ENCODE measurements at places on chromosomes 3 and 15.

GRCh38 chr15:38554354-38554753, 10.3 kb downstream of the RASGRP1 start:
- no peak overlapping the region for H3K27ac ChIP-seq
- H3K4me1 ChIP-seq: peaks cover 3% of the 10 kb centered on the region
- no peaks in the 10 kb centered on the region for H3K36me3 ChIP-seq
- no peaks in the 10 kb centered on the region for H3K27me3 ChIP-seq

GRCh38 chr15:74977599-74977998, 17.8 kb upstream of the SCAMP5 start:
- H3K36me3 ChIP-seq: no peaks in the 10 kb centered on the region
- no peak overlapping the region for H3K27ac ChIP-seq
- no peak for DNase-seq
- no peaks in the 10 kb centered on the region for H3K4me1 ChIP-seq
- H3K4me3 ChIP-seq: no peak overlapping the region

GRCh38 chr3:132509506-132509905, 87.6 kb upstream of the ACKR4 start:
- no peak overlapping the region for H3K27ac ChIP-seq
- no peaks in the 10 kb centered on the region for H3K27me3 ChIP-seq
- H3K4me3 ChIP-seq: no peak overlapping the region
- no peaks in the 10 kb centered on the region for H3K4me1 ChIP-seq
- peaks cover 2% of the 10 kb centered on the region for H3K36me3 ChIP-seq

- no peaks in the 10 kb centered on the region for H3K27me3 ChIP-seq
- peaks cover 2% of the 10 kb centered on the region for H3K4me1 ChIP-seq
- no peak overlapping the region for H3K27ac ChIP-seq
- peak; percentile 32 for DNase-seq
- H3K4me3 ChIP-seq: no peak overlapping the region
- H3K36me3 ChIP-seq: no peaks in the 10 kb centered on the region
Measured at GRCh38 chr3:129934234-129935123, 40.0 kb upstream of the TRH start.

DNA sequence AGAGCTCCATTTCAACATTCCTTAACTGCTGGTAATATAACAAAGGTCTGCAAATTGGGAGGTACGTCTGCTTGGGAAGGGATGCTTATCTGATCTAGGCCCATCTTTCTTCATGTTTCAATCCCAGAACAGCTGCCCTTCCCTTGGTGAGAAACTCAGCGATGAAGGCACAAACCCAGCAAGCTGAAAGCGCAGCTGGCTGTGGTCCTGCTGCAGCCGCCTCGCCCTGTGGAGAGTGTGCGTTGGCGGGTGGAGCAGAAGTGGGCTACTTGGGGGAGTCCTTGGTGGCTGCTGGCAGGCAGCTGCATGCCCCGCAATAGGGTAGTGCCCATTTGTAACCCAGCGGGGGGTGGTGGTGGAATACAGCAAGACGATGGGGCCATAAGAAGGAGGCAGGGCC, 160.6 kb upstream of the WNT5A start:
- H3K4me1 ChIP-seq: no peaks in the 10 kb centered on the region
- H3K27me3 ChIP-seq: peaks cover 3% of the 10 kb centered on the region
- no peak overlapping the region for H3K4me3 ChIP-seq
- no peaks in the 10 kb centered on the region for H3K36me3 ChIP-seq

DNA sequence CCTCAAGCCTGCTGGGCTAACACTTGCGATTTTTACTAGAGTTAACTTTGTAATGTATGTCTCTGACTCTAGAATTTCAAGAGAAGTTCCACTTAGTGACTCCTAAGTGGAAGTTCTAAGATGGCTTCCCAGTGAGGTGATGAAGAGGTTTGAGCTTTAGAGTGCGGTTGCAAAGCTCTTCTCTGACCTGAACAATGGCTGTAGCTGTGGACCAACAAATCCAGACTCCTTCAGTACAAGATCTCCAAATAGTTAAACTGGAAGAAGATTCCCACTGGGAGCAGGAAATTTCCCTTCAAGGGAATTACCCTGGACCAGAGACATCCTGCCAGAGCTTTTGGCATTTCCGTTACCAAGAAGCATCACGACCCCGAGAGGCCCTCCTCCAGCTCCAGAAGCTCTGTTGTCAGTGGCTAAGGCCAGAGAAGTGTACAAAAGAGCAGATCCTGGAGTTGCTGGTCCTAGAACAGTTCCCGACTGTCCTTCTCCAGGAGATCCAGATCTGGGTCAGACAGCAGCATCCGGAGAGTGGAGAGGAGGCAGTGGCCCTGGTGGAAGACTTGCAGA, 22.3 kb downstream of the WDR73 start:
- peak overlapping the region; percentile 77 for H3K27ac ChIP-seq
- peaks cover 9% of the 10 kb centered on the region for H3K4me1 ChIP-seq
- peak overlapping the region; percentile 86 for H3K4me3 ChIP-seq

GRCh38 chr3:112013784-112014143, 15.0 kb downstream of the TAGLN3 start:
- H3K4me3 ChIP-seq: no peak overlapping the region
- H3K27me3 ChIP-seq: no peaks in the 10 kb centered on the region
- no peak overlapping the region for H3K27ac ChIP-seq
- no peaks in the 10 kb centered on the region for H3K36me3 ChIP-seq

DNA sequence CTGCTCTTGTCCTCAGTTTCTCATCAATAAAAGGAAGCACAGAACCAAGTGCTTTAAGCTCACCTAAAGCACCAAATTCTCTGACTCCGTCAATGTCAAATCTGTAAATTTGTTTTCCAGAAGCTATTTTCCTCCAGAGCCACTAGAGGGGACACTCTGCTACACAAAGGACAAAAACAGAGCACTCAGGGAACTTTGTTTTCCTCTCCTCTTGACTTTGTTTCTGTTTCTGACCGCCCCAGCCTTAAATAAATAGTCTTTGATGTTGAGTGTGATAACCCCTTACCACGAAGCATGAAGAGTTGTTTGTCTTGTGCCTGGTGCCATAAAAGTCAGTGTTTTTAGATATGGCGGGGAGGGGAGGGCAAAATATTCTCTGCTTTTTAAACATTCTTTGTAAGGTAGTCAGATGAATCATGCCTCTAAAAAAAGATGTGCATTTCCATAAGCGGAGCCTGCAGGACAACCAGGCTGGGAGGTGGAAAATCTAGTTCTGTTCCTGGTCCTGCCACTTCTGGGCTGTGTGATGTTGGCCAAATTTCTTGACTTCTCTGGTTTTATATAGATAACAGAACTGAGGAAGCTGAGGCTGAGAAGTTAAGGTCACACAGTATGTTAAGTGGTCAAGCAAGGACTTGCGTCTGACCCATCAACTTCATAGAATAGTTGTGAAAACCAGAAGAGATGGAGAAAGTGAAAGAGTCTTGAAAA, 7.3 kb upstream of the ZBTB38 start:
- peaks cover 5% of the 10 kb centered on the region for H3K4me1 ChIP-seq
- H3K27ac ChIP-seq: peak overlapping the region; percentile 41
- no peak overlapping the region for H3K4me3 ChIP-seq
- no peaks in the 10 kb centered on the region for H3K36me3 ChIP-seq
- peak; percentile 90 for DNase-seq

DNA sequence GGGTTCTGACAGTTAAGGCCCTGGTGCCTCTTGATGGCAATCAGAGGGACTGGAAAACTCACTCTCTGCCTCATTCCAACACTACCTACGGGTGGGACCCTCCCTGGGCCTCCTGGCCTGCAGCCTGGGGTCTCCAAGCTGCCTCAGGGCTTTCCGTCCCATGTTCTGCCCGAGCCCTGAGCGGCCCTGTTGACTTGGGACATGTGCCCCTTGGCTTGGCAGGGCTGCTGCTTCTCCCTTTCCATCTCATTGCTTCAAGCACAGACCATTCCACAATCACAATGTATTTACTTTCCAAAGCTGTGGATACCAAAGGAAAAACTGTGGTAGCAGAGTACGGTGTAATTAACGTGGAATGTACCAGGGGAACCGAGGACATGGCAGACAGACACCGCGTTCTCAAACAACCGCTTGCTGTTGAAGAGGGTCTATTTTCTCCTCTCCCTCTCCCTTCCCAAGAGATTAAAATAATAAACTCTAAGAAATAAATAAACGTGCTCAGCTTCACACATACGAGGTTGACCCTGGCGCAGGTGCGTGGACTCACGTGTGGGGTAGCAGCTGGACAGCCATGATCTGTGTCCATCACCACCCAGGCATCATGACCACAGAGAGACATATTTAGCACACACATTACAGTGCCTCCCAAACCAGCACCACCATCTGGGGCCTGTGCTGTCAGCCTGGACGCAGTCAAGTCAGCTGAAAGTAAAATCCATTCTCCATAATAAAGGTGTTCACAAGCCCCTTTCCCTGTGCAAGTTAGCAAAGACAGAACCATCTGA, 172.0 kb downstream of the XXYLT1 start:
- no peaks in the 10 kb centered on the region for H3K27me3 ChIP-seq
- H3K27ac ChIP-seq: no peak overlapping the region
- no peaks in the 10 kb centered on the region for H3K36me3 ChIP-seq
- peaks cover 7% of the 10 kb centered on the region for H3K4me1 ChIP-seq

GRCh38 chr15:89822026-89822425, 7.4 kb upstream of the ANPEP start:
- H3K27ac ChIP-seq: no peak overlapping the region
- no peaks in the 10 kb centered on the region for H3K36me3 ChIP-seq
- H3K4me1 ChIP-seq: peaks cover 29% of the 10 kb centered on the region
- H3K27me3 ChIP-seq: no peaks in the 10 kb centered on the region
- no peak overlapping the region for H3K4me3 ChIP-seq

DNA sequence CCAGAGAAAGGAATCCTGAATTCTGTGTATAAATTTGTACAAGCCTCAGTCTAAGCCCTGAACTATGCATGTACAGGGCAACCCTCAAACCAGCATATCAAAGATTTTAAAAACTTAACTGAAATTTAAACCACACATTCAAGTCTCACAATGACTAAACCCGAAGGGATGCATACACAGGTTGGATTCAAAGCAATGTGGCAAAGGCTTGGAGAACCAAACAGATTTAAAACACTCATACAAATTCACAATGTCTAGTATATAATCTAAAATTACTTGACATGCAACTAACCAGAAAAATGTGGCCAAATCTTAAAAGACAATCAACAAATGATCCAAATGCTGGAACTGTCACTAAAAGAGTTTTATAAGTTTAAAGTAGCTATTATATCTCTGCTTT, 36.4 kb downstream of the CEP152 start:
- no peaks in the 10 kb centered on the region for H3K27me3 ChIP-seq
- DNase-seq: peak; percentile 79
- H3K36me3 ChIP-seq: no peaks in the 10 kb centered on the region
- H3K4me1 ChIP-seq: no peaks in the 10 kb centered on the region
- H3K27ac ChIP-seq: no peak overlapping the region

DNA sequence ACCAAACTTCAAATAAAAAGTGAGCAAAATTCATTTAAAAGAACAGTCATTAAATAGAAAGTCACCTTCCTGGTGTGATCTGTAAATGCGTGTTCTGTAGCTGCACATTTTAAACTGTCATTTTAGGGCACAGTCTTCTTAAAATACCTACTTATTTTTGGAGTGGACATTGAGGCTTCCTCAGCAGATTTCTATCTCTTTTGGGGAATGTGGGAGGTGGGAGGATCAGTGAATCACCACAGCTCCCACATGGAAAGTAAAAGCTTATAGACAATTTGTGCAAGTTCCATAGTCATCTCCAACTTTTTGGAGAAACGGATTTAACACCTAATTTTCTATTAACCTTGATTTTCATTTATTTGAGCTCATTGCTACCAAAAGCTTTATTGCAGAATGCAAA, 21.0 kb upstream of the MOBP start:
- H3K4me1 ChIP-seq: no peaks in the 10 kb centered on the region
- no peak overlapping the region for H3K4me3 ChIP-seq
- H3K27me3 ChIP-seq: no peaks in the 10 kb centered on the region
- H3K27ac ChIP-seq: no peak overlapping the region
- no peak for DNase-seq
- no peaks in the 10 kb centered on the region for H3K36me3 ChIP-seq

GRCh38 chr3:143263852-143264513, 144.4 kb downstream of the CHST2 start:
- H3K36me3 ChIP-seq: no peaks in the 10 kb centered on the region
- DNase-seq: no peak
- H3K4me1 ChIP-seq: no peaks in the 10 kb centered on the region
- no peaks in the 10 kb centered on the region for H3K27me3 ChIP-seq
- no peak overlapping the region for H3K27ac ChIP-seq

GRCh38 chr3:39812537-39812936, 3.1 kb downstream of the MYRIP start:
- H3K27me3 ChIP-seq: peaks cover 25% of the 10 kb centered on the region
- no peaks in the 10 kb centered on the region for H3K36me3 ChIP-seq
- H3K27ac ChIP-seq: no peak overlapping the region

DNA sequence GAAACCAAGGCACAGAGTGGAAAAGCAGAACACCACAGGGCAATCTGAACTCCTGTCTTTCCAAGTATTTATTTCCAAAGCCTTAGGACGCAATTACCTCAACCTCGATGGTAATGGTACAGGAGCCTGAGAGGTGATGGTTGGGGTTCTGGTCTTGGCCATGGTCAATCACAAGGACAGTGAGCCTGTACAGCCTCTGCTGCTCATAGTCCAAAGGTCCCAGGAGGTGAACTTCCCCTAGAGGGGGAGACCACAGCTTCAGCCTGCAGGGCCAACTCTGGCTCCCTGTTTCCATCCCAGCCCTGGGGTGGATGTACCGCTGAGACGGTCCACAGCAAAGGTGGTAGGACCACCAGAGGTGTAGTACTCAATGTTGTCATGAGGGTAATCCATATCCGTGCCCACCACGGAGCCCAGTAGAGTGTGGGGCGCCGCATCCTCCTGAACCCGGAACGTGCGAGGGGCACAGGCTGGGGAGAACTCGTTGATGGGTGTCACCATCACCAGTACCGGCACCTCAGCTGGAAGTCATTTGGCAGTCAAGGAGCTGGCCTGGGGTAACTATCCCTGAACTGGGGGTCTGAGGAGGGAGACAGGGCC, 6.1 kb downstream of the CDHR4 start:
- no peak overlapping the region for H3K4me3 ChIP-seq
- no peak overlapping the region for H3K27ac ChIP-seq
- no peaks in the 10 kb centered on the region for H3K27me3 ChIP-seq
- H3K4me1 ChIP-seq: no peaks in the 10 kb centered on the region

- H3K27me3 ChIP-seq: peaks cover 14% of the 10 kb centered on the region
- peaks cover 21% of the 10 kb centered on the region for H3K4me1 ChIP-seq
- no peaks in the 10 kb centered on the region for H3K36me3 ChIP-seq
- H3K4me3 ChIP-seq: no peak overlapping the region
- DNase-seq: peak; percentile 99
Measured at GRCh38 chr15:70486451-70487386, 276.6 kb downstream of the UACA start.

DNA sequence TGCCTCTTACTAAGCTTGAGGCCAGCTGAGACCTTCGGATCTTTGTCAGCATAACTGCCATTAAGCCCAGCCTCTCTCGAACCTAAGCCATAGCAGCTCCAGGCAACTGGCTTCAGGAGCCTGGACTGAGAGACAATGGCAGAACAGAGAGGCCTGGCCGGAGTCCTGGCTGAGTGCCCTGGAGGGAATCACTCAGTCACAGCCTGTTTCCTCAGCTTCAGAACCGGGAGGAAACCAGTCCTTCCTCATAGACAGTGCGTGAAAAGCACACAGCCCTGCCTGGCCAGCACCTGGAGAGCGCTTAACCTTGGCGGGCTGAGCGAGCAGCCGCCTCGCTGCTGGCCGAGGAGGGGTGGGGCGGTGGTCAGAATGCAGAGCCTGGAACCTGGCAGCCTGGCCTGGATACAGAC, 21.6 kb downstream of the RNU5B-1 start:
- no peaks in the 10 kb centered on the region for H3K4me1 ChIP-seq
- peak; percentile 14 for DNase-seq
- no peak overlapping the region for H3K27ac ChIP-seq
- H3K27me3 ChIP-seq: peaks cover 2% of the 10 kb centered on the region
- H3K4me3 ChIP-seq: no peak overlapping the region

GRCh38 chr3:9901967-9902366, 681 bp upstream of the IL17RE start:
- no peaks in the 10 kb centered on the region for H3K27me3 ChIP-seq
- no peak for DNase-seq
- H3K4me1 ChIP-seq: peaks cover 12% of the 10 kb centered on the region
- H3K27ac ChIP-seq: no peak overlapping the region
- no peak overlapping the region for H3K4me3 ChIP-seq
- H3K36me3 ChIP-seq: no peaks in the 10 kb centered on the region

Measured in fibroblast of lung (primary cell).